ENCODE measurements at places on chromosomes 6 and 20.

- no peak for DNase-seq
These were observed 21.9 kb downstream of the TRERF1 start for GRCh38 chr6:42429836-42430235.

GRCh38 chr6:72863131-72863530, 241.3 kb downstream of the KCNQ5 start:
- no peak for DNase-seq

- no peak for DNase-seq
These were observed 261.7 kb downstream of the SAMD5 start for GRCh38 chr6:147770221-147770620.

GRCh38 chr6:45964300-45964699, 51.4 kb downstream of the CLIC5 start:
- no peak for DNase-seq

GRCh38 chr6:391559-392440, at the start of gene IRF4:
TSS of gene IRF4 (plus strand) at chr6:391752. CDS start at chr6:393153, 1,401 bp downstream.
- peak; percentile 34 for DNase-seq

DNA sequence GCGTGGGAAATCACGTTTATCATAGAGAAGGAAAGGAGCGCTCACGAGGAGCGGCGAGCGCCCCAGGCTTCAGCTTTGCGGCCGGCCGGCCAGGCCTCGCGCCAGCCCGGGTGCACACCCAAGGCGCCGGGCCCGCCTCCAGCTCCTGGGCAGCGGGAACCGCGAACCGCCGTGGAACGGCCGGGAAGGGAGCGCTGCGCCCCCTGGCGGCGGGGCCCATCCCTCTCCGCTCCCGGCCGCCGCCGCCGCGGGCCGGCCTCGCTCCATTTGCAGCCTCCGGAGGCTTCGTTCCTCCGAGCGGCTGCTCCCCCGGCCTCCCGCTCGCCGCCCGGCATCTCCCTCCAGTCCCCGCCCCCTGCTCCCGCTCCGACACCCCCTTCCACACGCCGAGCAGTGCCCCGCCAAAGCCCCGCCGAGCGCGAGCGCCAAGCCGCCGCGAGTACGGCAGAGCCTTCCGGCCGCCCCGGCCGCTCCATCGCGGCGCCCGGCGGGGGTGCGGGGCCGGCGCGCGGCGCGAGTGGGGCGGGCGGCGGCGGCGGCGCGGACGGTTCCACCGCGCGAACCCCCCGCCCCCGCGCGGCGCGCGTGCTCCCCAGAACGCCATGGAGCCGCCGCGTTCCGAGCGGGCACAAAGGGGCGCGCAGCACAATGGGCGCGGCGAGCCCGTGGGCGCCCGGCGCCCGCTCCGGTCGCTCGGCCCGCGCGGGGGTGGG, 946 bp downstream of the BEND3 start:
- peak; percentile 58 for DNase-seq

DNA sequence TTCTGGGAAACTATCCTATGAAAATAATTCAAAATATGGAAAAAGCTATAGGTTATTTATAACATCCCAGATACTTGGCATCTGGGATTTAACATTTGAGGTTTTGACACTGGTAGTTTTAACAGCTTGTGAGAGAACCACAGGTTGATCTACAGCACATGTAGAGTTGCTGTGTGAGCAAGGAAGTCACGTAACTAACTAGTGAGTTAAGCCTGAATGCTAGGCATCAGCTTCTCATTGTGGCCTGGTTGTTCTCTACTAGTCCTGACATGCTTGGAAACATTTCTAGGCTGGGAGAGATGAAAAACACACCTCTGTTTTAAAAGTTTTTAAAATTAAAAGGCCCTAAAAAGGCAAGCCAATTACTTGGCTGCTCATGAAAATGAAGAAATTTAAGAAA, 28.2 kb downstream of the ESF1 start:
- DNase-seq: no peak

DNA sequence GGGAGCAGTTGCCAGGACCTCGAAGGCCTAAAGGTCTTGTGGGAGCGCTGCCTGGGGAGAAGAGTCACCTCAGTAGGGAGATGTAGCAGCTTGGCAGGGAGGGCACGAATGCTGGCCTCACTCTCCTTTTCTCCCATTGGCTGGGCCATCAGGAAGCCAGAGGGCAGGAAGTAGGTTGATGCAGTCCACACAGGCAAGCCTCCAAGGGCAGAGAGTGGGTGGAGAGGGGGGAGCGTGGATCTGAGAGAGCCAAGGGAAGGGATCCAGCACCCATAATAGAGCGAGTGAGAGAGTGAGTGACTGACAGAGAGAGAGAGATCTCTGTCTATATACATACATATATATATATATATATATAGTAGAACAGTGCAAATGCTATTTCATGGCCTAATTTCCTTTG, 215.3 kb upstream of the LRFN2 start:
- no peak for DNase-seq

DNA sequence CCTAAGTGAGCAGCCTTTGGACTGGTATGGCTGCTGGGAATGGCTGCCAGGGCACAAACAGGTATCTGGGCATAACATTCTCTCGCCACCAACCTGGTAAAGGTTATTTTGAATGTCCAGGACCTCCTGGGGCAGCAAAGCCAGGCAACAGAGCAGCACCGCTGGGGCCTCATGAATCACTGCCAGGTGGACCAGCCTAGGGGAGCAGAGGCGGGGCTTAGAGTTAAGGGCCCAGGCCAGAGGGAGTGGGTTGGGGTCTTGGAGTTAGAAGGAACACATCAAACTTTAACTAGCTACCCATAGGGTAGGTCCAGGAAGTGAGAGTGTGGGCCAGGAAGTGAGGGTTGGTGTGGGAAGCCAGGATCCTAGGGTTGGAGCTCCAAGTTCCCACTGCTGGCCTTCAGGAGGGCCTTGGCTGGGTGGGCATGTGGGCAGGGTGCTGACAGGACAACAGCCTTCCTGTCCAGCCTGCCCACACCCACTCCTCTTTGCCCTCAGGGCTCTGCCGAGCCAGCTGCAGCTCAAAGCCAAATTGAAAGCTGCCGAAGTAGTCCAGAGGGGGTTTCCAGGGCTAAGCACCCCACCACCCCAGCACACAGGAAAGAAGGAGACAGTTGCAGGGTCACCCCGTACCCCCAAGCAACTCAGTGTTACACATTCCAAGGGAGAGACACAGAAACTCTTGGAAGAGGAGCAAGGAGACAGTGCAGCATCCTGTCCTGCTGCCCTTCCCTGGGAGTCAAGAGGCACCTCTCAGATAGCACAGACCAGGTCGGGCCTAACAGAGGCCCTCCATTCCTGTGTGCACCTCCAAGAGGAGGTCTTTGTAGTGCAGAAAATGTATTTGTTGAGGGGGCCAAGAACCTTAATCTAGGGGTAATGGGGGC, 2.6 kb downstream of the NFKBIE start:
- DNase-seq: no peak

Data from activated effector memory CD4-positive, alpha-beta T cell treated with Interleukin-2 at 50 U/mL for 16 hours (primary cell).